ENCODE measurements at places on chromosomes 4 and X.

DNA sequence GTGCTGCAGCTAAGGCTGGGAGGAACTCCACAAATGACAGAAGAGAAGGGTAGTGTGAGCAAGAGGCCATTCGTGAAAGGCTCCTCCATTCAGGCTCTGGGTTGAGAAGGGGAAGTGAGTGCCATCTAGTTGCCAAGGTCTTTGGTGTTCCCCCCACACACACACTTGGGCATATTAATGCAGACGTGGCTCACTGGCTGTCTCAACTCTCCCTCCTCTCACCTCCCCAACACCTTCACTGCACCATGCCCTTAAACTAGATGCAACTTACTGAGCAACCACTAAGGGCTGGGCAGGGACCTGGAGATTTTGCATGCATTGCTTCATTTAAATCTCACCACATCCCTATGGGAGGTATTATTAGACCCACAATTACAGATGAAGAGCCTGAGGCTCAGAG is 8.7 kb downstream of the CLRN2 start:
- no peak for DNase-seq

DNA sequence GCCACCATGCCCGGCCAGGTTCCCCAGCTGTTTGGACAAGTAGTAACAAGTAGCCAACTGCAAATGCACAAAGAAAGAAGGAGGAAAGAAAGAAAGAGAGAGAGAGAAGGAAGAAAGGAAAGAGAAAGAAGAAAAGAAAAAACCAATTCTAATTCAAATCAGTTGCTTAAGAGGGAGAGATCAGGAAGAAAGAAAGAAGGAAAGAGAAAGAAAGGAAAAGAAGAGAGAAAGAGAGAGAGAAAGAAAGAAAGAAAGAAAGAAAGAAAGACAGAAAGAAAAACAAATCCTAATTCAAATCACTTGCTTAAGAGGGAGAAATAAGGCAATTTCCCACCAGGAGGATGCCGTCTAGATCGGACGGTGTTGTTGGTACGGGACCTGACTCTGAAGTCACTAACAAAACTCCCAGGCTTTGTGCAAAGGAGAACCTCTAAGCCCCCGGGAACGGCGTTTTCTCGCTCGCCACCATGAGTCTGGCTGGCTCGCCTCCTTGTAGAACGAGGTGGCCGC is 95.5 kb upstream of the PPP2R3B start:
- DNase-seq: no peak

DNA sequence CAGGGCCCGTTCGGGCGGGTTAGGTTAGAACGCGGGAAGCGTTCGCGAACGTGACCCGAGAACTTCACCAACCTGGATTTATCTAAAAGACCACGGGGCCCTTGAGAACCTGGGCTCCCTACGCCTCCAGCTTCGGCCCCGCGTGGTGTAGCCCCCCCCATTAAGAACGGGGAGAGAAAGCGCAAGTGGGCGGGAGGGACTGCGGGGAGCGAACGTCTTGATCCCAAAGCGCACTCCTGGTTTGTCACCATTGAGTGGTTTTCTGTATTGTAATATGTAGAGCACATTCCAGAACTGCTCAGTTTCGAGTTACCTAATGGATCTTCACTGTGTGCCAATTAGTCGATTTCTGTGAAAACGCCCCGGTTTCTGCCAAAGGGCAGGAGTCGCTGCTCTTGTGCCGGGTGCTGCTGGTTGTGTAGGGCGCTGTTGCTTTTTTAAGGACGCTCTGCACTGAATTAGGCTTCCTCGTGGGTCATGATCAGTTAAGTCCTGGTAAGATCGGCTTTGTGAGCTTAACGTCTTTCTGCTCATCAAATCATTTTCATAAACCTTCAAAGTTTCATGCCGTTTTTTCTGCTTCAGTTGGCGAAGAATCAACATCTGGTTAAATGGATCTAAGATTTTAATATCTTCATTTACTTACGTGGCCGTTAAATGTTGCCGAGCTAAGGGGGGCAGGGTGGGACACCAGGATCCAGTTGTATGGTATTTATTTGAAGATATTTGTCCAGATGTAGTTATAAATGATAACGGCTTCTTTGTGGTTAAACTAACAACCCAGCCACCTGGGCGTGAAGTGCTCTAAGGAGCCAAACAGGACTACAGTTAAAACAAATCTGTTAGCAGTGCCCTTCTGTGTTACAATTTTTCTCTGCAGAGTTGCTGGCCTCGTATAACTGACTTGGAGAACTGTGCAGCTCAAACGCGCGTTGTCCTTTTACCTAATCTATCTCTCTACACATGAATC is 809 bp downstream of the MND1 start:
- DNase-seq: peak; percentile 39

DNA sequence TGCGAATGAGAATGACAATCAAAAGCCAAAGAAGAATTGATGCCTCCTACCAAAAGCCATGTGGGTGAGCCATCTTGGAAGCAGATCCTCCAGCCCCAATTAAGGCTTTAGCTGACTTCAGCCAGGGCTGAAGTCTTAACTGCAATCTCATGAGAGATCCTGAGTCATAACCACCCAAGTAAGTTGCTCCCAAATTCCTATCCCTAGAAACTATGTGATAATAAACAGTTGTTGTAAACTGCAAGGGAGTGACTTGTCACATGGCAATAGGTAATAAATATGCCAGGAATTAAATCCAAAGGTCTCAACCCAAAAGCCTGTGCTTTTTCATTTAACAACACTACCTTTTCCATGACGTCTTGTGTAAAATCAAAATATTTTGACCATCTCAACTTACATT is 154.2 kb upstream of the TBL1X start:
- DNase-seq: no peak

GRCh38 chrX:31580726-31581125 is 508.9 kb upstream of the FTHL17 start:
- no peak for DNase-seq

DNA sequence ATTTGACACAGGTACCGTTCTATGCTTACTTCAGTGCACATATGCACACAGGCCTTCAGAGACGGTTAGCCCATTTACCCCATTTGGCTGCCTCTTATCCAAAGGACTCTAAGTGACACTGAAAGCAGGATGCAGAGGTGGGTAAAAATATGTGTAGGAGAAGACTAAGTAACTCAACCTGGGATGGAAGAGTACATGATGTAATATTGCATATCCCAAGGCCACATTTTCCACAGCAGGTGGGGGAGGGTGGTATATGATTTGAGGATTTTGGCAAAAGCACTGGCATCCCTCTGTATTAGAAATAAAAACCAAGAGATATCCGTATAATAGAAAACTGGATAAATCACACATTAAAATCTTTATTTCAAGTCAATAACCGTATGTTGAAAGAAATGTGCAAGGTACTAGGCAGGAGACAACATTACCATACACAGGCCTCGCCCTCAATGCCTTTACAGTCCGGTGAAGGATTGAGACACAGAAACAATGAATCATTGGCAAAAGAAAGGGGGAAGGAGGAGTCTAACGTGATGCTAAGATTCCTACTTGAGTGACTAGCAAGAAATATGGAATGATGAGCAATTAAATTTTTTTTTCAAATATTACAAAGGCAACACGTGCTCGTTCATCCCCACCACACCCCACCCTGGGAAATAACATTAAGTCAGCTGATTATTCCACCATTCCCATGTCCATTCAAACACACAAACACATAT is 161.0 kb upstream of the RASGEF1B start:
- DNase-seq: no peak

DNA sequence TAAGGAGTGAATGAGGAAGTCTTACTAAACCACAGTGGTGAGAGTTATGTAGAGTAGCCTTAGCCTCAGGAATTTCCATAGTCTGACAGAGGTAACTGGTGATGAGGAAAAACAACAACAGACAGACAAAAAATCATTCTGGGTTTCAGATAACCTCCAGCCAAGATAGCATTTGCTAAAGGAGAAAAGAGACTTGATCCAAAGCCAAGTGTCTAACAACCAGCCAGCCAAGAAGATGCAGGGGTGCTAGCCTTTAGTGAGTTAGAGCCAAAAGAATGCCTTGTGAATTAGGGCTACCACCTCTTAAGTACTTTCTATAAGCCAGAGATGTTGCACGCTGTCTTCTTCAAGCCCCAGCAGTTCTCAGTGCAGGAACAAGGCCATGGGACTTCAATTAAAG is 478.0 kb upstream of the CPEB2 start:
- no peak for DNase-seq

GRCh38 chr4:6668391-6668790 is 25.3 kb upstream of the S100P start:
- DNase-seq: no peak

DNA sequence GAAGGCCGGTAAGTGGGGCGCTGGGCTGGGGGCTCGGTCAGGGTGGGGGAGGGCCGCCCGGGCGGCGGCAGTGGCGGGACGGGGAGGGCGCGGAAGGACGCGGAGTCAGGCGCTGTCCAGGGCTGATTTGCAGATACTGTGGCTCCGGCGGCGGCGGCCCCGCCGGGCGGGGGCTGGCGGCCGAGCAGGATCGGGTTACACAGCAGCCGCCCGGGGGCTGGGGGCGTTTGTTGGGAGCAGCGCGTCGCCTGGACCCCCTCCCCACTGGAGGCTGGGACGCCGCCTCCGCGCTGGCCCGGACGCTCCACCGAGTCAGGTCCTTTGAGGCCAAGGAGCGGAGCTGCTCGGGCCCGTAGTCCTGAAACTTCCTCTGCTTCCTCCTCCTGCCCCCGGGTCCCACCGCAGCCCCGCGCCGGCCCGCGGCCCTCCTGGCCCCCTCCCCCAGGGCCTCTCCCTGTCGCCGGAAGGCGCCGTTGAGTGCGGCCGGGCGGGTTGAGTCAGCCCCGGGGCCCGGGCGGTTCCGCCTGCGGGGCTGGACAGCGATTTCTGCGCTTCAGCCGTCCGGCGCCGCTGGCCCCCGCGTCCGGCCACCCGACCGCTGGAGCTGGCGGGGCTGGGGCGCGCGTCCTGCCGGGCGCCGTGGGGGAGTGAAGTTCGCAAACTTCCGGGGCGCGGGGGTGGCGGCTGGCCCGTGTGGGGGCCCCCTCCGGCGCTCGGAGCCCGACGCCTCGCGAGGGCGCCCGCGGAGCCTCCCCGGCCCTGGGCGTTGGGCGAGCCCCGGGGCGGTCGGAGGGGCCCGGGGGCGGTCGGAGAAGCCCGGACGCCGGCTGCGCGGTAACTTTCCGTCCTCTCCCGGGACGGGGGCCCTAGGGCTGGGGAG is 746 bp downstream of the REST start:
- DNase-seq: peak; percentile 62

- DNase-seq: no peak
These were observed 420.5 kb downstream of the TLL1 start for GRCh38 chr4:166293556-166293955.

- no peak for DNase-seq
These were observed 95.5 kb downstream of the EIF4E start for GRCh38 chr4:98833384-98833783.

DNA sequence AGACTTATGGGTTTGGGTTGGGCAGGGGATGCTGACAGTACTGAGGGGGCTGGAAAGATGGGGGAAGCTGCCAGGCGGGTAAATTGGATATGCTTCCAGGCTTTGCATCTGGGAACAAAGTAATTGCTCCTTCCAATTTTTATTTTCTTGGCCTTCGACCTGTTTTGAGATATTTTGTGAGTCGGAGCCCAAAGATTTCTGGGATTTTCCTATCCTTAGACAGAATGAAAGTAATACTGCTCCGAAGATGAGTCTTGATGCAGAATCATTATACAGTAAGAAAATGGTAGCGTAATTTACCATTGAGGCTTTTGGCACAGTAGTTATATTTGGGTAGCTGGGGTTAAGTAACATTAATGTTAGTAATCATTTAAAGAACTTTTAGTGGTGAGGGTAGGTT is 1.4 kb downstream of the SMARCA5 start:
- DNase-seq: no peak

DNA sequence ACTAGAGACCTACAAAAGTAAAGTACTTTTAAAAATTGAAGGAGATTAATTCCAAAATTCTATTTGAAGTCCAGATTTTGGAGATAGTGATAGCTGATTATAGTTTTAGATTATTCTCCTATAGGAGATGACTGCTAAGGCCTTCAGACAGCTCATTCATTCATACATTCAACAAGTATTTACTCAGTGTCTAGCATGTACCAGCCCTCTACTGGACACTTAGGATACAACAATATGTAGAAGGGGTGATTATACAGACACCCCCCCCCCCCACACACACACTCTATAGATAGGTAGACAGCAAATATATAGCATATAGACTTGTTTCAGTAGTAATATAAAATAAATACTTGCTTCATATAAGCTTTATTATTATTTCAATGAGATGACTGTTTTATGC is 60.4 kb upstream of the TAF9B start:
- no peak for DNase-seq

DNA sequence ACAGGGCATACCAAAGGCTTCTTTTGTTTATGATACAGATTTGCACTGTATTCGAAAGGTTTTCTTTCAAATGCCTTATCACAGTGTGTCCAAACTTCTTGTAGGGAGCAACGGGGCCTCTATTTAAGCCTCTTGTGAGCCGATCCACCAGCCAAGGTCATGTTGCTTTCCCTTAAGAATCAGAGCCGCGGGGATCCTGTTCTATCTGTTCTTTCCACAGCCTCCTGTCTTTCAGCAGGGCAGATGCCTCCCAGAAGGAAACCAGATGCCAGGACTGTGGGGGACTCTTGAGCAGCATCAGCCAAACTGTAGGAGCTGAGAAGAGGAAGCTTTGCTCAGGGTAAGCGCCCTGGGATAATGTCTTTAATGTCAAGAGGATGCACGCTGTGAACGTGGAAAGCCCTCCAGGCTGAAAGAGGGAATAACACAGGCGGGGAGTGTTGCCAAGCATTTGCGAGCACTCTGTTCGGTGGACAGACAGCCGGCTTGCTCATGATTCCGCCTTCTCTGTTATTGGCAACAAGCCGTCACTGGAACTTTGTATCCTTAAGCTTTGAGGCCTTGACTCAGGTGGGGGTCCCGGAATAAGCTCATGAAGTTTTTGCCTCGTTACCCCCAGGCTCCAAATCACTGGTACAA is 279.8 kb upstream of the FRG1 start:
- DNase-seq: no peak

- DNase-seq: no peak
These were observed 142.3 kb upstream of the SLIT2 start for GRCh38 chr4:20109391-20109790.

- DNase-seq: no peak
These were observed at the start of gene CRMP1 for GRCh38 chr4:5893004-5893580. Gene CRMP1 (minus strand): TSS chr4:5893086. CDS start chr4:5892969, 117 bp downstream.
